ENCODE measurements at places on chromosomes 6 and 20. TPM values are rescaled to one million over a fixed set of nuclear protein-coding genes. Genes with fewer than 3 reads are reported as not detected.

DNA sequence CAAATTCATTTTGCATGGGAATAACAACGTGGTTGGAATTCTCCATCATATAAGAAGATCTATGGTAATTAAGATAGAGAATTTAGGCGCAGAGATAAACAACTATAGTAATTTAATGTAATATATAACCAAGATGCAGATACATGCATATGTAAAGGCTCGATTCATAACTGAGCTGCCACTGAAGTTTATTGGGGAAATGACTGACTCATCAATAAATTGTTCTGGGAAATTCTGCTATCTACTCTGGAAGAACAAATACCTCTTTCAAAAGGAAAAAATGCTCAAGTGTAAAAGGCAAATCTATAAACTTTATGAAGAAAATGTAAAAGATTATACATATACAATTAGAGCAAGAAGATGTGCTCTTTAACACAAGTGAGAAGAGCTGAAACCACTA lies 596.4 kb downstream of the MMUT start:
- no peak for DNase-seq

DNA sequence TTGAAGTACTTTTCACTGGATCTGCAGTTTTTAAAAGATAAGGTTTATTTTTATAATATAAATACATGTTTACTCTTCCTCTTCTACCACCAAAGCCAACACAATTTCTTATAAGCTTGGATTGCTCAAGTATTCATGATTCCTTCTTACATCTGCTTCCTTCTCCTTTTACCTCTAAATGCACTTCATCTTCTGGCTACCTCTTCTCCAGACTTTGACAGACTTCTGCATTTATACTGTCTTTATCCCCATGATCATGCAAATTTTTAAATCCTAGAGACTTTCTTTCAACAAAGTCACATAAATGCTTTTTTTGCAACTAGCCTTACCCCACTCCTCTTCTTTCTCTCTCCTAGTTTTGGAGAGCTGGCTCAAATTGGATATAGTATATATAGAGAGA lies 142.9 kb downstream of the TFAP2B start:
- DNase-seq = no peak

The LY6G6F gene
- polyA plus RNA-seq = not detected

The WFDC5 gene
- polyA plus RNA-seq = not detected

The MUC22 gene
- not detected for polyA plus RNA-seq

- no peak for DNase-seq
Observed at GRCh38 chr20:6533351-6533750, 234.1 kb upstream of the BMP2 start.

The MYBL2 gene
- polyA plus RNA-seq = 29.1 TPM

- DNase-seq = no peak
Observed at GRCh38 chr20:4469910-4470309, 251.8 kb upstream of the PRND start.

DNA sequence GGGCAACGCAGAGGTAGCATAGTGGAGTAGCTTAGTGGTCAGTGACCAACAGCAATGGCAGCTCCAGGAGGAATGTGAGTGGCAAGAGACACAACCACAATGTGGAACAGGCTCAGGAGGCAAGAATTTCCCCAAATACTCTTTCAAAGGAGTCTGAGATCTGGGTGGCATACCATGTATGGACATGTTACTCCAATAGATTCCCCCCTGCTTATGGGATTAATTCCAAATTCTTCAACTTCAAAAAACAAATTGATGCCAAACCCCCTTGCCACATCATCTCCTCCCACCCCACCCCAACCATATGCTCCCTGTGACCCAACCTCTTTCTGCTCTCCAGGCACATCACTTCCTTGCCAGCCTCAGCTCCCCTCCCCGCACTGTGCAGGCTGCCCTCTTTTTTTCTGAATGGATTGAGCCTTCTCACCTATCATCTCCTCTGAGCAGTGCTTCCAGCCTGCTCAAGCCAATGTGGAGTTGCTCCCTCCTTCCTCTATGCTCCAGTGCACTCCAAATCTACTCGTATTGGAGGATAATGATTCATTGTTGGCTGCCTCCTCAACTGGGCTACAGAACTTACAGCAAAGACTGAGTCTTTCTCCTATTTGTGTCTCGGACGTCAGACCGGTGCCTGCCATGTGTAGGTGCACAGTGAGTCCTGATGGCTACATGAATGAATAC lies 93.0 kb upstream of the CEP85L start:
- DNase-seq = no peak

GRCh38 chr20:1423625-1424106 lies 30.8 kb upstream of the FKBP1A start:
- DNase-seq = no peak

Data from right lung (tissue), 10 donors.